ENCODE measurements at places on chromosomes 3 and 15.

DNA sequence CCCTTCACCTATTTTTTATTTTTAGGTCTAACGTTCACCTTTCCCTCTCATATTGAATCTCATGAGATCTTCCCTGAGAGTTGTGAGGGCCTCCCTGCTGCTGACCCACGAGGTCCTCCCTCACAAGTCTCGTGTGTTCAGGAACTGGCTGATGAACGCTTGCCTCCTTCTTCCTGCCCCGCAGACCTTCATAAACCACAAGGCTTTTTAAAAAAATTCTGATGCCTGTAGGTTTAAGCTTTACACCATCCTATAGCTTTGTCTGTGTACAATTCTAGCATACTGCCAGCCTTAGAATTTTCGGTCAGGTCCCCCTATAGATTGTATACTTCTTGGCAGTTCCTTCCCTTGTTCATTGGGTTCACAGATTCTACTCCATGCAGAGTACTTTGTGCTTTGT, 50.5 kb downstream of the CHST2 start:
- no peak for DNase-seq

GRCh38 chr3:129383292-129383860, 45.1 kb downstream of the EFCAB12 start:
- peak; percentile 9 for DNase-seq

DNA sequence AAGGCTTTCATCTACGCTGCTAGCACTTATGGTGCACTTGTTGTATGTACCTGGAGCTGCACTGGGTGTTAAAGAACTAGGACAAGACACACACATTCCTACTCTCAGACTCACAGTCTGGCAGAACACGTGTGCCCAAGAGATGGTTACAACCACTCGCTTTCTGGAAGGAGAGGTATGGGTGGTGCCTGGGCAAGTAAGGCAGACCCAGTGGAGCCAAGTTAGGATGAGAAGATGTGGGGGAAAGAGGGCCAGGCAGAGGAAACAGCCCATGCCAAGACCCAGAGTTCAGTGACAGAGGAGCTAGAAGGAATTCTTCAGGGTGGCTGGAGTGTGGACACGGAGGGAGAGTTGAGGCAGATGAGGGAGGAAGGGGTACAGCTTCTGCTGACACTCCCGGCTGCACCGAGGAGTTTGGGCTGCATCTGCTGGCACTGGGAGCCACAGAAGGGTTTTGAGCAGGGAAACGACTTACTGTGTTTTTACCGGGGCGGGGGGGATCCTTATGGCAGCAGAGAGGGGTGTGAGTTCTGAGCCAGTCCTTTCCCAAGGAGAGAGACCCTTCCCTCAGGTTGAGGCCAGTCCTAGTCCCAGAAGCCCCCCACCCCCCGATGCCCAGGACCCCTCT, 59.0 kb downstream of the GRIP2 start:
- DNase-seq = no peak

- DNase-seq = no peak
Observed at GRCh38 chr15:41730543-41730942, 43.7 kb upstream of the MAPKBP1 start.

DNA sequence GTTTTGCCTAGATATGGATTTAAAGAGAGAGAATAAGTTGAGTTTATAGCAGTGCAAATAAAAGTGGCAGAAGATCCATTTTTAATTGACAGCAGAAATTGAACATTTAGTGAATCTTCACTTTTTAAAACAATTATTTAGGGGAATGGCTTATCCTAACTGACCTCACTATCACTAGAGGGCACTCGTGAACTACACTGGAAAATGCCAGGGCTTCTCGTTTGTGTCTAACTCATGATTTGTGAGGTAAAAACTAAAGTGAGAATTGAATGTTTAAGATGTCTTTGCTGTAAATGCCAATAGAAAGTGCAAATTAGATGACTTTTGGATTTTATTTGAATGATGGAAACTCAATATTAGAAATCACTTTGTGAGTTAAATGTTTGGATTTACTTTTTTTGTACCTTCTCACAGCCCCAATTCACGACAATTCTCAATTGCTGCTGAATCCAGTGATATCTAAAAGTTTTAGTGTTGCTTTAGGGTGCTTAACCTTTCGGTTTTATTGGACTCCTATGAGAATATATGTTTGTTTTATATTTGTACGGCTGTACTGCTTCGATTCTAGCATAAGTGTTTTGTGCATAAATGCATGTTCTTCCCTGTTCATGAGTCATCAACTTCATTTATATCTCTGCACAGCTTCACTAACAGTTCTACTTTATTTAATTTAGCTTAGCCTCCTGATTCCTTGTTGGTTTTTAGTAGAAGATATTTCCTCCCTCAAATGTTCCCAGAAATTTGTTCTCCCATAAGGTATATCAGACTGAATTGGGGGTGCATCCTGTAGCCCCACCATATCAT, 462.1 kb downstream of the MFSD1 start:
- DNase-seq = peak; percentile 31

- DNase-seq = no peak
Observed at GRCh38 chr3:15450438-15451215, 23.2 kb downstream of the EAF1 start.

GRCh38 chr3:72015463-72015862, 230.5 kb upstream of the PROK2 start:
- DNase-seq = no peak

DNA sequence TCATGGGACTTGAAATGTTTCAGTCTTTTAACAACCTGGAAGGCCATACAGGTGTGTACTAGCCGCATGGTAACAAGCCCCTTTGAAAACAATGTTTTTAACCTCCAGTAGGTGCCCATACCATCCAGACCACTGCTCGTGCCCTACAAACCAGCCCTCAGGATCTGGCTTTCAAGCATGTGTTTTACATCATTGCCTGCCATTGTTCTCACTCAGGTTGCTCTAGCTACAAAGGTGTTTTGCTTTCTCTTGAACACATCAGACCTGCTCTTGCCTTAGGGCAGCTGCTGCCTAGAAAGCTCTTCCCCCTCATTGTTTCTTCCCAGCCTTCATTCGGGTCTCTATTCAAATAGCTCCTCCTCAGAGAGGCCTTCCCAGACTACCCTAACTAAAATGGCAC, 32.3 kb upstream of the MAP3K13 start:
- DNase-seq = peak; percentile 78

DNA sequence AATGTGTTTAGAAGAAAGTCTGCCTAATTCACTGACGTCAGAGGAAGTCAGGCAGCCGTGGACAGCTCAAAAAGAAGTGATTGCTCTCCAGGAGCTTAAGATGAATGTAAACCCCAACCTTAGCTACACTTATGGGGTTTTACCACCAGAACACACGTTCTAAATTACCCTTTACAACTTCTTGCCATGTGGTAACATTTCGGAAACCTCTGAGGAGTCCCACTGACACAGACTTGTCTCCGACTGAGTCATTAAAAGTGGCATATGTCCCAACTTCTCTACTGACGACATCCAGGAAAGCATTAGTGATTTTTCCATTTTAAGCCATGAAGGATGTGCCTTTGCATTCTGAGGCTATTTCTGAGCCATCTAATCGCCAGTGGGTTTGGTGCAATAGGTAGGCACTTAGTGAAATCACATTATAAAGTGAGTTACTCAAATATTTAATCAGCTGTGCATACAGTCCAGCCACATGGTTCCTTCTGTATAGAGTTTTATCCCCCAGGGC, 32.4 kb downstream of the C2CD4A start:
- DNase-seq = peak; percentile 31

GRCh38 chr3:80542456-80542855, 774.7 kb upstream of the ROBO1 start:
- no peak for DNase-seq

GRCh38 chr15:67880651-67881182, 40.9 kb upstream of the RNU6-1 start:
- peak; percentile 6 for DNase-seq

- DNase-seq = no peak
Observed at GRCh38 chr3:125080077-125080476, 24.3 kb upstream of the HEG1 start.

DNA sequence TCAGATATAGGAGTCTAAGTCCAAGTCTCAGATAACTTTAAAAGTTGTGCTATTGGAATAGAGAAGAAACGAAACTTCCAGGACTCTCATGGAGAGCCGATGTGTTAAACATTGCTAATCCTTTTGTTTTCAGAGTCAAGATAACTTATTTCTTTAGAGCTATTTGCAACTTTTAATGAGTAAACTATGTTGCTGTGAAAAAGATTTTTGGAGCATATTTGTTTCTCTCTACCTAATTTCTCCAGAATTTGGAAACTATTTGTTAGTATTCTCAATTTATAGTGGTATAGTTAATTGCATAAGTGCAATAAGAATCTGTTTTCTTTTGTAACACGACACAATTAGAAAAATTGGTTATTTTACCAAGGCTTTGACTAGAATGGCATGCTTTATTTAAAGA, 588.9 kb downstream of the NTRK3 start:
- no peak for DNase-seq

DNA sequence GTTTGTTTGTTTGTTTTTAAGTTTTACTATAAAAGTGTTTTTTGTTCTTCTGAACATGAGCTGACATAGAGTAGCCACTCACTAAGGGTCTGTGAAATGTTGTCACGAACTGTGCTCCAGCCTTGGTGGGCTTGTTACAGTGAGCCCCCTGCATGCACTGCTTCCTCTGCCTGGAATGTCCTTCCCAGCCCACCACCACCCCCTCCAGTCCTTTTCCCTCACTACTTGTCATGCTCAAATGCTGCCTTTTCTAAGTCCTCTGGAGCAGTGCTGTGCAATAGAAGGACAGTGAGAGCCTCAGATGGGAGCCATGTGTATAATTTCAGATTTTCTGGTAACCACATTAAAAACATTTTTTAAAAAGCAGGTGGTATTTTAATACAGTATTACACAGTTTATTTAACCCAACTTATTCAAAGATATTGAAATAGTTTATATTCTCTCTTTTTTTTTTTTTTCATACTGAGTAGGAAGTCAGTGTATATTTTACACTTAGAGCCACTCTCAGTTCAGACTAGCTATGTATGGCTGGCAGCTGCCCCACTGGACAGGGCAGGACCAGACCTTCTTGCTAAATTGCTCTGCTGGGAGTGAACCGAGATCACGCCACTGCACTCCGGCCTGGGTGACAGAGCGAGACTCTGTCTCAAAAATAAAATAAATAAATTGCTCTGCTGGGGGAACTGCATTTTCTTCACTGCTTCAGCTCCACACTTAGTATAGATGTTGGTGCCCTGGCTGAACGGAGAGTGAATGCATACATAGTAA, 26.9 kb downstream of the MKRN2OS start:
- DNase-seq = no peak

DNA sequence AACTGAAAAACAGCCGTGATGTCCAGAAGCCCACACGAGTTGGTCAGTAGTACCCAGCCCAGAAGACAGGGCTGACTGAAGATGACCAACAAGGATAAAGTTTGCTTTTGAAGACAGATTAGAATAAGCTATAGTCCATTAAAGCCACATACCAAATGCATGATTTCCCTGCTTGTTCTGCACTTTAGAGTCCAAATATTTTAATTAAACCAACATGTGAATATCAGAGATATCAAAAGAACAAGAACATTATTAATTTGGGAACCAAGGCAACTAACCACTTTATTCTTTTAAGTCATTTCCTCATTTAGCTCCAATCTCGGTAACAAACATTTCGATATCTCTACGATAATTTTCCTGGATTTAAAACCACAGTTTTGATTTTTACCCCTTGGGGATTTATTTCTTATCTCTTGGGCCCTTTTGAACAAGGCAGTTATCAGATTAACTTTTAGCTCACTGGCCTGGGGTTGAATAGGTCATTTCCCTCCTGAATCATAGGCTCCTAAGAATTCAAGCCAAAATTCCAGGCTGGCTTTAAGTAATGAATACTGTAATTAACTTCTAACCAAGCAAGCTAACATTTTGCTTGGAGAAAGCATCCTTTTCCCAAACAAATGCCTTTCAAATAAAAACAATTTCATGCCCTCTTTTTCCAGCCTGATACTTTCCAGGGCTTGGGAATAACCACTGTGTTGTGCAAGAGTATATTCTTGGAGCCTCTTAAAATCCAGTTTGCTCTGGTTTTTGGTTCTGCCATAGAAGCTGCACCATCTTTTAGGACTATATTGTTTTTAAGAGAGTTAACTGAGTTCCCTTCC, 102.9 kb upstream of the NR2E3 start:
- DNase-seq = no peak

GRCh38 chr3:164608554-164609276, 469.6 kb downstream of the SI start:
- DNase-seq = no peak

- DNase-seq = peak; percentile 69
Observed at GRCh38 chr3:178083906-178084866, 452.1 kb upstream of the KCNMB2 start.

DNA sequence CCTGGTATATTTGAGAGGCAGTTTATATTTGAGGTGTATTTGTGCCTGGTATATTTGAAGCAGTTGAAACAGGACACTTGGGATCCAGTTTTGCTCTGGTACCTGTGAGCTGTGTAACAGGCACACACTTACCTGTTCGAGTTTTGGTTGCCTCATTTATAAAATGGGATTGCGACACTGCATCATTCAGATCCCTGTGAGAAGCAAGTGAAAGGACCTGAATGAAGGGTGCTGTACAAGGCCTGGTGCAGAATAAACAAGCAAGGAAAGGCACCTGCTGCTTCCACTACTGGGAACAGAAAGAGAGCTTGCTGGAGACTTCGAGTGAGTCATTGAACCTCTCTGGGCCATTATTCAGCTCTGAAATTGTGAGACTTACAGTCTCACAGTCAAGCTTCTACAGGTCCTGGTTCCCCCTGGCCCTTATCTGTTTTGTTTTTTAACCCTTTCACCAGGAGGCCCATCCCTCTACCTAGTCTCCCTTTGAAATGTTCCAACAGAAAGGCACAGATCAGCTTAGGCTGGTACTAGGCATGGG, 11.5 kb downstream of the FETUB start:
- peak; percentile 11 for DNase-seq

DNA sequence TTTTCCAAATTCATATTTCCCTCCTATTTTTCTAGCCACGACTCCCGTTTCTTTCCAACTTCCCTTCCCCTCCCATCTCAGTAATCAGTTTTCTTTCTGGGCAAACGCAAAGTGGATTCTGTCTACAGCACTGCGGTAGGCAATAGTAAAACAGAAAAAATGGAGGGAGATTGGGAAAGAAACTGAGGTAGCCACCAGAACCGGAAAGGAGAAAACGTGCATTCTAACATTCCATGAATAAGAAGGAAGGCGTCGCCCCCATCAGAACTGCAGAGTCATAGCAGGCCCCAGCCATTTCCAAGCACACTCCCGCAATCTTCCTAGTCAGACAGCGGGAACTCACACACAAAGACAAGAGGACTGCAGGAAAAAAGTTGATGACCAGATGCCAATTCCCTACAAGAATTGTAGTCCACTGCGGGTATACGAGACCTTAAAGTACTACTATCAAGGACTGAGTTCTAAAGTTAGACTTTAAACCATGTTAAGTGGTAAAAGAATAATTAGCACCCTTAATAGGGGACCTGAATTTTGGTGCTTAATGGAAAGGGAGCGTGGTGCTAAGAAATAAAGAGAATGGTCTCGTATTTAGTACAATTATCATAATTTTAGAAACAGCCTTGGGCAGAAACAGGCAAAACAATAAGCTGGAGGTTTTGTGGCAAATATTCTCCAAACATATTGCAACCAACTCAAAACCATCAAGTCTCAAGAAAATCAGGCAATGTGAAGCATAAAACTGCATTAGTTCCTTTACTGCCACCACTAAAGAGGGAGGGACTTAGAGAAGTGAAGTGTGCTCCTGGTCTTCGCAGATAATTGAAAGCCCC, 1.4 kb downstream of the PFN2 start:
- DNase-seq = peak; percentile 65
